Parietal lobe (tissue), 2 donors: ENCODE measurements at places on chromosomes 16 and 17. TPM values are rescaled to one million over a fixed set of nuclear protein-coding genes. Genes with fewer than 3 reads are reported as not detected.

The RASD1 gene
- 9.1 TPM for total RNA-seq

The GCGR gene
- total RNA-seq, result not detected

The BCL6B gene
- 3.1 TPM for total RNA-seq

The TBC1D3K gene
- total RNA-seq, result 0.31 TPM

The NPIPB13 gene
- total RNA-seq, result 8.5 TPM

The MEIOC gene
- 0.31 TPM for total RNA-seq

The COX4I1 gene
- 181 TPM for total RNA-seq

The CDYL2 gene
- 11.6 TPM for total RNA-seq

The MIEN1 gene
- 9.4 TPM for total RNA-seq
